ENCODE measurements at places on chromosomes 1 and 21. TPM values are rescaled to one million over a fixed set of nuclear protein-coding genes. Genes with fewer than 3 reads are reported as not detected.
A peak's percentile ranks its signal among the peaks of the same experiment; 100 is the strongest.

GRCh38 chr1:219383281-219383680 is 209.6 kb downstream of the LYPLAL1 start:
- DNase-seq = no peak

- no peak for DNase-seq
Observed at GRCh38 chr1:206524739-206525364, 17.5 kb downstream of the RASSF5 start.

DNA sequence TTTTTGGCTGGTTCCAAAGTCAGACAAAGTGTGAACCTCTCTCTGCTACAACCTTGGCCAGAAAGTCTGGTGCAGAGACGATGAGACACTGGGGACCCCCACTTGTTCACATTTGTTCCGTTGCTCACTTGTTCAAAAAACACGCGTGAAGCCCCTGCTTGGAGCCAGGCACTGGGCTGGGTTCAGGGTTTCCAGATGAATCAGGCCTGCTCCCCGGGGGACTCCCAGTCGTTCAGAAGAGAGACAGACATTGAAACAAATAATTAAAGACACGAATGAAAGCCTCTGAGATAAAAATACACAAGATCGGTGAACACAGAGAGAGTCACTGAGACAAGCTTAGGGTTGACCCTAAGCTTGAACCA is 101.5 kb upstream of the RUNX3 start:
- no peak for DNase-seq

- no peak for DNase-seq
Observed at GRCh38 chr1:81846630-81847029, 45.9 kb downstream of the ADGRL2 start.

Gene KRTAP12-2
- not detected for polyA plus RNA-seq

Gene FBXO44
- polyA plus RNA-seq = 33.6 TPM

- DNase-seq = no peak
Observed at GRCh38 chr21:44487831-44488230, 32.5 kb downstream of the LRRC3 start.

GRCh38 chr1:145906954-145907753 is 2.7 kb downstream of the ITGA10 start:
- DNase-seq = no peak

DNA sequence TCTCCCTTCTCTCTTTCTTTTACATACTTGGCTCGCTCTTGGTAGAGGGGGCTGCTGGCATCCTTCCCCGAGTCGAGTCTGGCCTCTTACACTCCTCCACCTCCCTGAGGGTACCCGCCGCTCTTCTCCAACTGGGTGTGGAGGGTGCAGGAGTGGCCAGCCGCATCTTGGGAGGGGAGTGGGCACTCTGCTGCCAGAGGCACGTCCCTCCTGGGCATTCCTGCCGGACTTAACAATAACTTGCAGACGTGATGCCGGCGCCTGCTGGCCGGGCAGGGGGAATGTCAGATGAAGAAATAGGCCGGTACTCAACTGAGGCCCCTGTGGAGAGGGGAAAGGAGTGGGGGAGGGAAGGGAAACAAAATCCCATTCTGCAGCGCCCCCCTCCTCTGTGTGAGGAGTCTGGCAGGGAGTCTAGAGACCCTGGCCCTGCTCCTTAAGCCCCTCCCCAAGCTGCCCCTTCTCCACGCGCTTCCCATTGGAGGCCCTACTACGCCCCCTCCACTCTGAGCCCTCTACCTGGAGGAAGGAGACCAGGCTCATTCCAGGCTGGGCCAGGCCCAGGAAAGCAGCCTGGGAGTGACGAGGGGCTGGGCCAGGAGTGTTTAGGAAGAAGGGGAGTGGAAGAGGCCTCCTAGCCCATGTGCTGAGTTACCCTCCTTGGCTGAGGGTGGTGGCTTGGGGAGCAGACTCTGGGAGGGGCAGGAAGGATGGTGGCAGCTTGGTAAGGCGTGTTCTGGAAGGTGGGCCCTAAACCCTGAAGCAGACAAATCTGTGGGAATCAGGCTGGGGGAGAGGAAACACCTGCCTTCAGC is 1.8 kb downstream of the ATP2B4 start:
- no peak for DNase-seq

Gene ORC1
- polyA plus RNA-seq = 4.2 TPM

DNA sequence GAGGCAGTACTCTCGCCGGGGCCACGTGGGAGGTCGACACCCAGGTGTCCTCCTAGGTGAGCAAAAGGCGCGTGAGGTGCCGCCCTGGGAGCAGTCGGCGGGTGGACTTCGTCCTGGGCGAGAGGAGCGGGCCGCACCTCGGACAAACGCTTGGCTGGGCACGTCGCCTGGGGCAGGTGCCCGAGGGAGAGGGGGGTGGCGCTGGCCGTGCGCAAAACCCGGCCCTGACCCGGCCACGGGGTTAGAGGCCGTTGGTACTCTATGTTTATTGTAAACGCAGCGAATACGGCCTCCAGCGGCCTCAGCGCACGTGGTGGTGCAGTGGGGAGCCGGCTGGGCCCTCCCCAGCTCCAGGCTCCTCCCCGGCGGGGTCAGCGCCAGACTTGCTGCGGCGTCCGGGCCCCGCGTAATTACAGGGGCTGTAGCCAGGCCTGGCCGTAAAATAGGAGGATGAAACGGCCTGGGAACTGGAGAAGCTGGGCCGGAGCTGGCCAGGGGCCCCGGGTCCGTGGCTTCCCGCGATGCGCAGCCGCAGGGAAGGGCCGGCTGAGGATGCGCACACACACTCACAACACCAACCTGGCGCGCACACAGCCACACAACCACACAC is 1.6 kb upstream of the EFNA1 start:
- DNase-seq = peak; percentile 97

DNA sequence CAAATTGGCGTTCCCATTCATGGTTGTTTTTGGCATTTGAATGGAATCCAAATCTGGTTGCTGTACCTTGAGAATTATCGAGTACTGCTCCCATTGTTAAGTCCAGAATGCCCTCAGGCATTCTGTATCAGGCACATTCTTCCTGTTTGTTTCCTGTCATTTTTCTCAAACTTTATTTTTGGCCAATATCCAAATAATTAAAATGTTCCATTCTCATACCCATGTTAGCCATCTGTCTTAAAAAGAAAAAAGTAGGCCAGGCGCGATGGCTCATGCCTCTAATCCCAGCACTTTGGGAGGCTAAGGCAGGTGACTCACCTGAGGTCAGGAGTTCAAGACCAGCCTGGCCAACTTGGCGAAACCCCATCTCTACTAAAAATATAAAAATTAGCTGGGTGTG is 29.3 kb upstream of the SHISA4 start:
- DNase-seq = no peak

Gene FCRL6
- polyA plus RNA-seq = 0.69 TPM

GRCh38 chr1:238944028-238944427 is 442.3 kb upstream of the CHRM3 start:
- DNase-seq = no peak

Gene KRTAP21-2
- not detected for polyA plus RNA-seq

DNA sequence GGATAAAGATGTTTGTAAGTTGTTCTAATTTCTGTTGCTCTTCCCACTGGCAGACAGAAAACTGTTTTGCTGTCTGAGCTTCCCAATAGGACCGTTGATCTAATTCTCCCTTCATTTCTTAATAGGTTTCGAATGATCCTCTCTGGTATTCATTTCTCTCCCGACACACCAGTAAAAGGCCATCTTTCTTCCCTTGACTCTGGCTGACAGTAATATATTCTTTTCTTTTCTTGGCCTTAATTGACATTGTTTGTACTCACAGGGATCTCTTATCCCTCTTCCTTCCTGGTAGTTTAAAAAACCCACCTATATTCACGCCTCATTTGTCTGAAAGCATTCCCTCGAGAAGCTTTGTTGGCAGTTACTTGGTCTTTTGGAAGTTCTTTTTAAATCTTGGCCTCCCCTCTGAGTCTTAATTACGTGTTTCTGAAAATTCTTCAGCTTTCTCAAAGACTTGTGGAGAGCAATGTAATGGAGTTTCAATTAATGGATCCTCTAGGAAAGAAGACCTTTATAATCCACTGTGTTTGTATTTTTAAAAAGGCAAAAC is 40.3 kb downstream of the MAP10 start:
- no peak for DNase-seq

- no peak for DNase-seq
Observed at GRCh38 chr1:23836037-23836436, 10.8 kb upstream of the HMGCL start.

DNA sequence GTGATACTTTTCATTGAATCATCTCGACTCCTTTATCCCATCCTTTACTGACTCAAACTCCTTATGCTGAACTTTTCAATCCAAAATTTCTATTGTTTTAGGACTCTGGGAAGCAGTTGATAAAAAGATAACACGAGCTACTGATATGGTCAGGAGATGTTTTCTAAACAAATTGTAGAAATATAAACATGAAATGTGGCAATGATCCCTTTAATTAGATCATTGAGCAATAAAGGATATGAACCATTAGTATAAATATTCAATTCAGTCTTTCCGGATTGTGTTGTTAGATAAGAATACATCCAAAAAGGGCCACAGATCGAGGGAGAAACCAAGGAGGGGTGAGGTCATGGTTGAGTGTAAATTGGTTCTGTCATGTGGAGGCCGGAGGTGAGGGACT is 88.4 kb downstream of the NID1 start:
- DNase-seq = no peak

- DNase-seq = no peak
Observed at GRCh38 chr21:31136891-31137290, 98.6 kb upstream of the KRTAP19-8 start.

DNA sequence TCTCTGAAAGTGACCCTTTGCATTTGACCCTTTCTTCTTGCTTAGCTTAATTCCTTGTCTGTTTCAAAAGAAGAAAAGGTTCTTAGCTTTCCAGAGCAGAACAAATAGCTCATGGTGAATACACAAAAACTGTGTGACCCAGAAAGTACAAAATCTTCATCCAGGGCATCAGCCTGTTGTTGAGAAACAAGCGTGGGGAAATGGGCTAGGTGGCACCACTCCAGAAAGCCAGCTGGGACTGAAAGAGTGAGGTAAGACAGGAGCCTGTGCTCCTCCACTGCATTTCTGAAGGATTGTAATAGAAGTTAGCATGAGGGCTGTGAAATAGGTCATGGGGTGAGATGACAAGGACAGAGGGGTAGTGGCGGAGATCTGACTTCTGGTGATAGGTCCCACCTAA is 45.8 kb downstream of the CYP2J2 start:
- no peak for DNase-seq

Gene PAX7
- 0.06 TPM for polyA plus RNA-seq

DNA sequence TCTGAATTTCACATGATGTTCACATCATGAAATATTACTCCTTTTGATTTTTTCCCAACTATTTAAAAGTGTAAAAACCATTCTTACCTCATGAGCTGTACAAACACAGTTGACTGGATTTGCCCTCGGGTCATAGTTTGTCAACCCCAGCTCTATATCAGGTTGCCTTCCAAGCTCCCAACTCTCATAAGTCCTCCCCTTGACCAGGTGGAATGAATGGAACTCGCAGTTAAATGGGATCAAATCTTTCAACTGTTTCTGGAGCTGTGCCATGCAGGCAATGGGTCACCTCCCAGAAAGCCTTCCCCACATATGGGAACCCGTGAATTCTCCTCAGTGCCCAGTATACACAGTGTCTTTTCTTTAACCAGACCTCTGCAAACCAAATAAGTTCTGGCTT is 169.8 kb upstream of the FOXD3 start:
- DNase-seq = no peak

Gene GREM2
- polyA plus RNA-seq = 14.6 TPM

GRCh38 chr1:45359882-45360513 is 19.8 kb upstream of the MUTYH start:
- peak; percentile 32 for DNase-seq

GRCh38 chr1:204459706-204460105 is 34.9 kb downstream of the PIK3C2B start:
- no peak for DNase-seq

- DNase-seq = no peak
Observed at GRCh38 chr1:248094884-248095283, at the start of gene OR2L13. Gene OR2L13 (plus strand): TSS chr1:248095184. CDS start chr1:248099376, 4,192 bp downstream.

DNA sequence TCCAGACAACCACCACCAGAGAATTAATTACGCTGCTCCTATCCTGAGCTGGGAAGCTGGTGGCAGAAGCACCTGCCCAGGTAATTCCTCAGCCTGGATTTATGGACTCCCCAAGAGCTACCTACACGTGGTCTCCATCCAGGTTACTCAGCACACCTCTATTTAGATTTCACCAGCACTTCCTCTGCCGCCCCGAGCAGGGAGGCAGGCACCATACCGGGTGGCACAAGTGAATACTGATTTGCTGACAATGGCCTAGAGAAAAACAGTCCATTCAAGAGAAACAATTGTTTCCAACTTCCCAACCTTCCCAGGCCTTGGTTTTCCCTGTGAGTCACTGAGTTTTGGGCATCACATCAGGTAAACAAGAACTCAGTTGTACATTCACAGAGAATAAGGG is 134.3 kb downstream of the MATN1 start:
- DNase-seq = no peak

DNA sequence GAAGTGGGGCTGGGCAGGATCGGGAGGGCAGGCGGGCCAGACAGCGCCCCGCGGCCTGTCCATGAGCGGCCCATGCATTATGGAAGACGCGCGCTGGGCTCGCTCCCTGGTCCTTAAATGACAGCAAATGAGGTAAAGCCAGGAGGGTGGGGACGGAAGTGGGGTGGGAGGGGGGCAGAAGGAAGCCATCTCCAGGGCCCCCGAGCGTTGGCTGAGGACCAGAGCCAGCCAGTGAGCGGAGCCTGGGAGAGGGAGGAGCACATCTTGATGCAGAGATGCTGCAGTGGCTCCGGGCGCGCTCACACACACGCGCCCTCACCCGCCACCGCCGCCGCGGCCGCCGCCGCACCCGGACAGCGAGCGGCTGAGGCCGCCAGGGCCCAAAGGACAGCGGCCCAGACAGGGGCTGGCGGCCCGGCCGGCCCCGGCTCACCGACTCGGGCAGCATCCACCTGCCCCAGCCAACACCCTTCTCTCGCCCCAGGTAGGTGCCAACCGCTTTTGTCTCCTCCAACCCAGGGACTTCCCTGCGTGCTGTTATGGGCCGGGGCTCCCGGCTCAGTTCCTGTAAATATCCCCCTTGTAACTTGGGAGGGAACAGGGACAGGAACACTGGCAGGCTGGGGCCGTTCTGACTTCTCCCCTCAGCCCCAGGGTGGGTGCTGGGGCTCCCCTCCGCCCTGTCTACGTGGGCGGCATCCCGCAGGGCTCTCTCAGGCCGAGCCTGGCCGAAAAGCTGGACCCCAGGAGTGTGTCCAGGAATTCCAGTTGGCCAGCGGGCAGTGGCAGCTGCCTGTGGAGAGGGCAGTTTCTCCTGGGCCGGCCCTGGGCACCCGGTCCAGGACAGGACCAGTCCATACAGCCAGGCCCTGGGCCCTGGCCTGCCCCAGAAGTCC is at the start of gene CNTN2:
Gene CNTN2, plus strand, starts transcription at position 302 of the 896 bp plus-strand sequence. CDS start 9,974 bp downstream, outside the sequence.
- no peak for DNase-seq

Gene FCRL5
- 0.09 TPM for polyA plus RNA-seq

- DNase-seq = peak; percentile 36
Observed at GRCh38 chr1:47725000-47725473, 272.1 kb downstream of the TRABD2B start.

DNA sequence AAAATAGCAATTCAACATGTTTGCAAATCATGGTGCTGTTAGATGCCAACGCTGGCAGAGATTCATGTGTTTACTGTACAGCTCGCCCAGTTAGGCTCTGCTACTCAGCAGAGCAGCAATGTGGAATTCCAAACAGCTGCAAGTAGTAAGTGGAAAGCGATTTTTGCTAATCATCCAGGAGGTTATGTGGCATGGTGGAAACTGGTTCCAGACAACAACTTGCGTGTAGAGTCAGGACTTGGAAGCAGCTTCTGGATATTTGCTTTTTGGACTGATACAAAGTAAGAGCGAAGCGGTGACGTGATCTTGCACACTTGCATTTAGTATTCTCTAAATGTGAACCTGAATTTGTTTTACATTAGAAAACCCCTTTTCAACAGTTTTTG is 27.1 kb upstream of the HHAT start:
- DNase-seq = no peak

GRCh38 chr1:105204836-105205371 is 1455.2 kb downstream of the AMY1C start:
- no peak for DNase-seq

Gene BMP8A
- 0.69 TPM for polyA plus RNA-seq

All from large intestine (tissue), 12 donors.